ENCODE measurements at places on chromosomes 7 and 10. TPM values are rescaled to one million over a fixed set of nuclear protein-coding genes. Genes with fewer than 3 reads are reported as not detected.

Gene GPC2
- total RNA-seq = 0.81 TPM

Gene UNCX
- not detected for total RNA-seq

Gene SLC13A1
- not detected for total RNA-seq

Gene NET1
- total RNA-seq = 99.3 TPM

Gene PPP1R17
- not detected for total RNA-seq

Gene CFTR
- 0.10 TPM for total RNA-seq

Gene FOXI2
- total RNA-seq = 0.14 TPM

Gene RTKN2
- total RNA-seq = 0.19 TPM

Gene ZNF777
- 9.5 TPM for total RNA-seq

Gene COL1A2
- 780 TPM for total RNA-seq

Gene FKBP9
- total RNA-seq = 163 TPM

Gene ADRA2A
- total RNA-seq = 7.7 TPM

Gene CNTNAP2
- total RNA-seq = not detected

Gene FBXW4
- total RNA-seq = 75.1 TPM

Gene SLC26A5
- total RNA-seq = not detected

Gene NUTM2E
- total RNA-seq = not detected

Data from posterior vena cava (tissue), 2 donors.